ENCODE measurements at places on chromosomes 3 and 15. TPM values are rescaled to one million over a fixed set of nuclear protein-coding genes. Genes with fewer than 3 reads are reported as not detected.

The GPR62 gene
- not detected for total RNA-seq

The AQP9 gene
- total RNA-seq = not detected

The ASB14 gene
- not detected for total RNA-seq

The C2CD4B gene
- total RNA-seq = 0.07 TPM

The CORO2B gene
- 13.5 TPM for total RNA-seq

The OIP5 gene
- total RNA-seq = 21.8 TPM

DNA sequence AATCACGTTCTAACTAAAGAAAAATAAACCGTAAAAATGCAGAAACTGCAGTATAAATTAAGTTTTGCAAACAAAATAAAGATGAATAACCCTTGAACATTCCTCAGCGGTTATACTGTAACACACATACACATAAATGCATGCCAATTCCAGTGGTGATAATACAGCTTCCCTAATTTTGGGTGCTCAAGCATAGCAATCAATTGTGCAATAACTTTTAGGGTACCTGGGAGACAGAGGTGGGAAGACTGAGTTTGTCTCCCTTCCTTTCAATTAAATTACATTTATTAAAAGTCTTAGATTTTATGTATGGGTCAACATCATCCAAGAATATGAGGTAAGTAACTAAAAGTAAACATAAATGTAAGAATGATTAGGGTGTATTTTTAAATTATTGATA is 71.8 kb downstream of the SETD2 start:
- DNase-seq = no peak

- DNase-seq = no peak
Observed at GRCh38 chr15:85751291-85752123, 43.2 kb downstream of the KLHL25 start.

DNA sequence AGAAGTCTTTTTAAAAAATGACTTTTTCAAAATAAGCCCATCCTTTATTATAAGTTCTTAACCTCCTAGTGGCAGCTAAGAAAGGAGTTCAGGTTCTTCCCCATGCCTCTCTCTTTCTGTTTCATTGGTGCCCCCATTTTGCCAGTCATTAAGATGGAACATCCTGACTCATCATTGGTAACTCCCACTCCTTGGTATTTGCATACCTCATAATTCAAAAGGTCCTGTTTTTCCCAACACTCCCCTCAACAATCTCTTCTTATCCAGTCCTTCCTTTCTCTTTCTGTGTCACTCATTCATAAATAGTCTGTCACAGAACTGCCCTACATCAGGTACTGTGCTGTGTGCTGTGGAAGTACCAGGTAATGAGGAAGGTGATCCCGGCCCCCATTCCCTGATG is 394.0 kb downstream of the FOXP1 start:
- no peak for DNase-seq

DNA sequence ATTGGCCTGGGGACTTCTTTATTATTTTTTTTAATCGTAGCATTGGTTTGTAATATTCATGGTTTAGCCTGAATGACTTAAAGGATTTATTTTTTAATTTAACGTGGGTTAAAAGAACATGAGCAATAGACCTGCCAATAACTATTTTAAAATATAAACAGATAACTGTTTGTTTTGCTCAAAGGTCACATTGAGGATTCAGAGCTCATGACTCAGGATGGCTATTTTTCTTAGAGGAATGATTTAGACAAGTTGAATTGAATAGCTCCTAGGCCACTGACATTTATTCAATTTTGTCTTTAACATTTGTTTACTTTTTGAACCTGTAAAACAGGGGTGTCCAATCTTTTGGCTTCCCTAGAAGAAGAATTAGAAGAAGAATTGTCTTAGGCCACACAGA is 68.5 kb downstream of the ITPR1 start:
- DNase-seq = no peak

DNA sequence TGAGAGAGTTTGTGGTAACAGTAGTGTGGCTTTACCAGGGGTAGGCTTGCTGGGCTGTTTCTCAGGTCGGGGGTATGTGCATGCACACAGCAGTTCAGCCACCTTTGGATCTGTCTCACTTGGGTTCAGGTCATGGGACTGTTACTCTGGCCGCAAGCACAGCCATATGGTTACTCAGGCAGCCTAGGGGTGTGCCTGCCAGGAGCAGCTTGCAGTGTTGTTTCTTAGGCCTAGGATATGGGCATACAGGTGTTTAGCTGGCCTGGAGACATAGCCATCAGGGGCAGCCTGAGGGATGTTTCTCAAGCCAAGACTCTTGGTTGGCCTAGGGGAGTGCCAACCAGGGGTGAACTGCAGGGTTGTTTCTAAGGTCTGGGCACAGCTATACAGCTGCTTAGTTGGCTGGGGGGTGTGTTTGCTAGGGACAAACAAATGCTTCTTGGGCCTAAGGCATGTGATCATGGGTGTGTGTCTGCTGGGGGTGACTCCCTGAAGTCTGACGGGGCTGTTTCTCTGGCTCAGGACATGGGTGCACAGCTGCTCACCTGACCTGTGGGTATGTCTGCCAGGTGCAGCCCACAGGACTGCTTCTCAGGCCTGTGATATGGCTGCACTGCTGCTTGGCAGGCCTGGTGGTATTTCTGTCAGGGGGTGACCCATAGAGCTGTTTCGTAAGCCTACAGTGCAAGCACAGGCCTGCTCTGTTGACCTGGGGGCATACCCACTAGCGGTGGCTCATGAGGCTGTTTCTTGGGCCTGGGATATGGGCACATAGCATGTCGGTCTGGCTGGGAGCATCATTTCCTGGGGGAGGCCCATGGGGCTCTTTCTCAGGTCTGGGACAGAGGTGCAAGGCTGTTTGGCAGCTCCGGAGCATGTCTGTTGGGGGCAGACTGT is 168.0 kb upstream of the THRB start:
- no peak for DNase-seq

DNA sequence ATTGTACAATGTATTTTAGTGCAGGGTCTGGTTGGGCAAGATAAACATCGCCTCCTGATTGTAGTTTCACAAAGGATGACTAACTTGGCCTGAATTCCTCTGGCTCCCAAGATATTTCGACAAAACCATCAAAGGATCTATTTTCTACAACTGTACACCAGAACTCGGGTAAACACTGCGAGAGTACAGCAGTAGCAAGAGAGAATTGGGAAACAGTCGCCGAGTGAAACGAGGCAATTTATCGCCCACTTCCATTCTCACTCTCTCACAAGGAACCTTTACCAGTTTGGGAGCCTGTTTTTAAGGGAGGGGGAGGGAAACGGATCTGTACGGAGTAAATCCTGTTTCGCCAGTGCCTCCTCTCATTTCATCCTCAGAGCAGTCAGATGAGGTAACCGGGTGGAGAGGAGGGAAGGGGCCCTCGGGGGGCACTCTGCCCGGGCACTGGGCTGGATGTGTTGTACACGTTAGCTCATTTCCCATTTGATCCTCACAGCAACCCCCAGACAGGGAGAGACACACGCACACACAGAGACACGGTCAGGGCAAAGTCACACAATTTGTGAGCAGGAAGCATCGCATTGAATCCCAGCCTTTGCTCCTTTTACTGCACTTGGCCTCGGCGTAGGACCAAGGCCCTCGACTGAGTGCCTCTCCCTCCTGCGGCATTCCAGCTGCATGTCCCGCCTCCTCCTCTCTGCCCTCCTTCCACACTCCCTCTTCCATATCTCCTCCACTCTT is 120.1 kb downstream of the LIPC start:
- DNase-seq = peak; percentile 19

GRCh38 chr3:29092348-29092747 is 188.5 kb upstream of the RBMS3 start:
- DNase-seq = no peak

GRCh38 chr3:138862924-138863775 is 28.4 kb upstream of the PIK3CB start:
- peak; percentile 80 for DNase-seq

GRCh38 chr15:86076468-86076867 is 3.2 kb upstream of the AGBL1 start:
- DNase-seq = no peak

- no peak for DNase-seq
Observed at GRCh38 chr3:188486126-188486525, 332.2 kb downstream of the LPP start.

DNA sequence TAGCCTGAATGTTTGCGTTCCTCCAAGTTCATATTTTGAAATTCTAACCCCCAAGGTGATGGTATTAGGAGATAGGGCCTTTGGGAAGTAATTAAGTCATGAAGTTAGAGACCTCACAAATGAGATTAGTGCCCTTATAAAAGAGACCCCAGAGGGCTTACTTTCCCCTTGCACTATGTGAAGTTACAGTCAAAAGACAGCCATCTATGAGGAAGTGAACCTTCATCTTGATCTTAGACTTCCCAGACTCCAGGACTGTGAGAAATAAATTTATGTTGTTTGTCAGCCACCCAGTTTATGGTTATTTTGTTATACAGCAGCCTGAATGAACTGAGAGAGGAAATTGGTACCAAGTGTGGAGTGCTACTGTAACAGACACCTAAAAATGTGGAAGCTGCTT is 74.4 kb downstream of the DAPK2 start:
- DNase-seq = no peak

Data from epithelial cell of proximal tubule (primary cell).